ENCODE measurements at places on chromosomes 7 and 10.

DNA sequence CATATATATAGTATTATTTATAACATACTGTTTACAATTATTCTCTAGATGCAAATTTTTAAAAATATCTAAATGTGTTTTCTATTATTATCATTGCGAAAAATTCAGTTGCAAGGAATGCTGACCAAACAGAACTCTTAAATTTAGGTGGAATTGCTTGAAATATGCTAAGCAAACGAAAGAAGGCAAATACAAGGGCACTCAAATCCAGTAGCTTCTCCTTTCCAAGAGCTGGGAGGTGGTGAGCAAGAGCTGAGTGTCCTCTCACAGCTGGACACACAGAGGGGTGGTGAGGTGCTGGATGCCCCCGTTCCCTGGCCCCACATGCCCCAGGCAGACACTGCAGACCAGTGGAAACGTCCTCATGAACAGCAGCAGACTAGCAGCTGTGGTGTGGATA is 166.0 kb downstream of the TAX1BP1 start:
- no peak for DNase-seq

DNA sequence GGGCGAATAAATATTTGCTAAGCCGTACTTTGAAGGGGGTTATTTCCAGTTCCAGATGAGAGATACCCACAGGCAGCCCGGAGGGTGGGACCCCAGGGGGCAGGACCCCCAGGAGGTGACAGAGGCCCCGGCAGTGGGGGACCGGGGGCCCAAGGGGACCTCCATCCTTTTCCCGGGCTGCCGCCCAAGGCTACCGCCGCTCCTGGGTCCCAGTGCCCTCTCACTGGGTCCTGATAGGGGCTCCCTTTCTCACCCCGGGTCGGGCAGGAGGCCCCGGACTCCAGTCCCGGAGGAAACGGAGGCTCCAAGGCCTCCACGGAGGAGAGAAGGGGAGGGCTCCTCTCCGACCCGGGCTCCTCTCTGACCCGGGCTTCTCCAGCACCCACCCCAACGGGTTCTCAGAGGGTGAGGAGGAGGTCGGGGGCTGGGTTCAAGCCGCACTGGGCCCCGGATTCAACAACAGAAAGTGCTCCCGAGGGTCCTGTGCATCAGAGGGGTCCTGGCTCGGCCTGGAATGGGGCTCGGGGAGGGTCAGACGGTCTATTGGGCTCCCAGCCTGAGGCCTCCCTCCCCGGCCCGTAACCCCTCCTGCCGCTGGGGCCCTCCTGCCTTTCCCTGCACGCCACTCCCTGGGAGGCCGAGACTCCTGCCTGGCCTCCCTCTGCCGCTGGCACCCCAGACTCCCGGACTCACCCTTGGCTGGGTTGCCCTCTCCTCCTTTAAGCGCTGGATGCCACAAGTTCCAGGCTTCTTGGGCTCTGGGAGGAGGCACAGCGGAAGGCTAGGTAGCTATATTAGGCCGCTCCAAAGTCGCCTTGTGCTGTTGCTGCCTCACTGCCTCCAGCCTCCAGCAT is 62.5 kb downstream of the ZNF37A start:
- no peak for DNase-seq

DNA sequence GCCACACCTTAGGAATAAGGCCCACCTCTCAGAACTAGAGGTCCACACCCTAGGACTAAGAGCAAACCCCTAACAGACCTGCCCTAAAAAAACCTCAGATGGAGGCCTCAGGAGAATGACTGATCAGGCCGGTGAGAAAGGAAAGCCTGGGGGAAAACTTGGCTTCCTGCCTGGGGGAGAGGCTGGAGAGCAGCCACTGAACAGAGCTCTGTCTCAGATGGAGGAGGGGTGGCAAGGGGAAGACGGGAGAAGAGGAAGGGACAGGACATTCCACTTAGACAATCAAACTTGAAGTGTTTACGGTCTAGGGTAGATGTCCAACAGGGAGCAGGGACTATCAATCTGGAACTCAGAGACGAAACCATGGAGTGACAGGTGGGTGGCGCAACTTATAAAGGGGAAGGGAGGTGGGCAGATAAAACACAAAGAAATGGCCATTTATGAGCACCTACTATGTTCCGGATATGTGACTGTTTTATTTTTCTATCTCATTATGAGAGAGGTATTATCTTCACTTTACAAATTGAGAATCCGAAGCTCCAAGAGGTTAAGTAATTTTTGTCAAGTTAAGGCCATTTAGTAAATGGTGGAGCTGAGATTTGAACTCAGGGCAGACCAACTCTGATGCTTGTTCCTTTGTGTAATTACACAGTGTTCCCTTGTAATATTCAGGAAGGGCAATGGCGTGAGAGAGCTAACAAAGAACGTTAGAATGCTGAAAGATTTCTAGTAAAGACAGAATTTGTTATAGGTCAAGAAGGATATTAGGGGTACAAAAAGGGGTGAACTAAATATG is 82.6 kb downstream of the DNMBP start:
- DNase-seq = peak; percentile 63

GRCh38 chr7:143882604-143883078 is 19.3 kb downstream of the TCAF1 start:
- DNase-seq = peak; percentile 78

DNA sequence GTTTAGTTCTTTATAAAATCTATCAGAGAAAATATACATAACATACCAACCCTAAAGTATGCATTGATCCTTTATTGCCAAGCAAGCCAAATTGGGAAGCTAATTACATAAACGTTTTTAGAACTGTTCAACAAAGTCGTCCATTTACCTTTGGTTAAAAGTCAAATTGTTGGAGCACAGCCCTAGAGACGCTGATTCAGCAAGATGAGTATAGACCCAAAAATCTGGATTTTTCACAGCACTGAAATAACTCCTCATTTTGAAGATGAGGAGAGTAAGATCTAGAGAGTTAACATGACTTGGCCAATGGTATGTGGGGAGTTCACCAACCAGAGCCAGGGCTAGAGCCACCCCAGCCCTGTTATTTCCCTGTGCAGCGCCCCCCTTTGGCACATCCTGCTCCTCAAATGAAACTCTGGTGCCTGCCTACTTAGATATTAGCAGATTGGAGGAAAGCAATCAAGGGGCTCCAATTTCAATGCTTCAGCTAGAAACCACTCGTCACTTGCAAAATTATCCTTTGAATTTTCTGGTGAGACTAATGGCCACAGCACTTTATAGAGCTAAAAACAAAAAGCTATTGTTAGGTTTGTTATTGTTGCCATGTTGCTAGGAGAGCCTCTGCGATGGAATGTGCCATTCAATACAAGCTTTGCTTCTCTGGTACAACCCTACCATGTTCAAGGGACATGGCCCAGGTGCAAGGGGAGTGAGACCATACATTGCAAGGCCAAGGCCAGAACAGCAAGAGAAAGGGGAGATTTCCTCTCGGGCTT is 132.6 kb upstream of the ZEB1 start:
- no peak for DNase-seq

DNA sequence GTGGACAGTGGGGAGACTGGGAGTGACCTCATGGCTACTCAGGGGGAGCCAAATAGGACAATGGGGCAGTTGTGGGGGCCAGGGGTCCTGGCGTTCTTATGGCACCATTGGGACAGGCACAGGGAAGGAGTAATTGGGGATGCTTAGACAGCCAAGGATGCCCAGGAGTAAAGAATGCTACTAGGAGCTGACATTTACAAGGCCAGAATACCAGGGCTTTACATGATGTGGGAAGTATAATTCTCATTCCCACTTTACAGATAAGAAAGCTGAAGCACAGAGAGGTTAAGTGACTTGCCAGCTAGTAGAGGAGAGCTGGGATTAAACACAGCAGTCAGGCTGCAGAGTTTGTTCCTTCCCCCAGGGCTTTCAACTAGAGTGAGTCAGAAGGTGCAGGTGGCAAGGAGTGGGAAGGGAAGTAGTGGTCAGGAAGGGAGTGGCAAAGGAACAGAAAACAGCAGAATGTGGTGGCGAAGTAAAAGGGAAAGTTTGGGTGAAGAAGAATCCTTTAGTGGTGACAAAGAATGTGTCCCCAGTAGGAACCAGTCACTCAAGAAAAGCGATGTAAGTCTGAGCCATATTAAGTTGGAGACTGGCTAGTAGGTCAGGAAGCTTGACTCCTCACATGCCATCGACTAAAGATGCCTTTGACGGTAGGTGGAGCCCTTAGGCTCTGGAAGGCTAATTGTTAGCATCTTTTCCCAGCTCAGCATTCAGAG is 32.8 kb downstream of the CPVL start:
- no peak for DNase-seq

- no peak for DNase-seq
Observed at GRCh38 chr7:19181634-19182033, 36.4 kb upstream of the FERD3L start.

GRCh38 chr7:122833888-122834570 is 52.2 kb downstream of the CADPS2 start:
- no peak for DNase-seq

DNA sequence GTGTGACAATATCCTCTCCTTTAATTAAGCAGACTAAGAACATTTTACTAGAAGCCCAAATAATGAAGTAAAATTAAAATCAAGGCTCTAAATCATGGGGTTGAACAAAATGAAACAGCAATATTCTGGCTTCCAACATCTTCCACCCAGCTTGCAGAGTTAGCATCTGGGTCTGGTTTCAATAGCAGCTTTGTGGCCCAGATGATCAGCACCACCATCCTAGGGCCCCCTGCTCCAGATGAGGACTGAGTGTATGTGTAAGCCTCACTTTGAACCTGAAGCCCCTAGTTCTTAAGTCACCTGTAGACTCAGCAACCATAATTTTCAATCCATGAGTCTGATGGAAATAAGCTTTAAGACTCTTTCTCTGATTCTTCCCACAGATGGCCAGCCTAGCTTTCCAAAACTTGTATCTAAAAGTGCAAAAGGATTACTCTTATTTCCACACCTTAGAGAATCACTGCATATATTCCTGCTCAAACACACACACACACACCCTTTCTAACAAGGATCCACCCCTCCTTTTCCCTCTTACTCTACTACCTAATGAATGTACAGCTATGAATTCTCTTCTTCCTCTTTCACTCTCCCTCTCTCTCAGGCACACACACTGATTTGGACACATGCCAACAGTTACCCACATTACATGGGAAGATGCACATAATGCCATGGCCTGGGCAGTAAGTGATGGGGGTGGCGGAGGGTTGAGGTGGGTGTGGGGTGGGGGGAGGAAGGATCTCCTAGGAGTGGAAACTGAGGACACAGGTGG is 3.5 kb downstream of the DENND11 start:
- DNase-seq = no peak

DNA sequence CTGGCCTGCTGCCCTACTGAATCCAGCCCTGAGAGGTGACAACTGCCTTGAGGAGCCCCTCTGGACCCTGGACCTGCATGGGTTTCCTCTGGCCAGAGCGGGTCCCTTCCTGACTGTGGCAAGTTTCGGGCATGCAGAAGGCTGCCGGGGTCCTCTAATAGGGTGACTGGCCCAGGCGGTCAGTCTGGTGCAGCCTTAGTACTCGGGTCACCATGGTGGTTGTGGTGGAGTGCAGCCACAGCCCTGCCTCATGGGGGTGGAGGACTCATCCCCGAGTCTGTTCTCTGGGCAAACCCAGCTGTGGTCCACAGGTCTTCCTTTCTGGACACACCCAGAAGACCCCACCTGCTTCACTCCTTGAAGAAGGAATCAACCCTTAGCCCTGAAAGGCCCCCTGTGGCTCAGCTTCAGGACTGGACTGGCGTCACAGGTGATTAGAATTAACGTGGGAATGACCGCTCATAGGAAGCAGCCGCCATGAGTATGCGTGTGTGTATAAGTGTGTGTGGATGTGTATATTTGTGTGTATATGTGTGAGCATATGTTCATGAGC is 28.7 kb downstream of the RAMP3 start:
- no peak for DNase-seq

- no peak for DNase-seq
Observed at GRCh38 chr10:47165168-47165710, 134.8 kb upstream of the GDF10 start.

DNA sequence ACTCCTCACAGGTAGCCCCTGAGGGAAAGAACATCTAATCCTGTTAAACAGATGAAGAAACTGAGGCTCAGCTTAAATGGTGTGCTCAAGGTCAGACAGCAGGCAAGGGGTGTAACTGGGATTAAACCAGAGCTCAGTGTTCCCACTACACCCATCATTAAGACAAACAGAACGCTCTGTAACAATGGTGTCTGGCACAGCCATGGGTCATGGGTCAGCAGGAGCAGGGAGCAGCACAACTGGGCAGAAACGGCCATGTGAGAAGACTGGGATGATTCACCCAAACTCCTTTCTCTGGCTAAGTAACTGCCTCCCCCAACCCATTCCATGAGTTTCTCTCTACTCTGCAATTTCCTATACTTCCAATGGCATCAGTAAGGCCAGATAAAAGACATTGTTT is 85.5 kb upstream of the PDE1C start:
- no peak for DNase-seq

DNA sequence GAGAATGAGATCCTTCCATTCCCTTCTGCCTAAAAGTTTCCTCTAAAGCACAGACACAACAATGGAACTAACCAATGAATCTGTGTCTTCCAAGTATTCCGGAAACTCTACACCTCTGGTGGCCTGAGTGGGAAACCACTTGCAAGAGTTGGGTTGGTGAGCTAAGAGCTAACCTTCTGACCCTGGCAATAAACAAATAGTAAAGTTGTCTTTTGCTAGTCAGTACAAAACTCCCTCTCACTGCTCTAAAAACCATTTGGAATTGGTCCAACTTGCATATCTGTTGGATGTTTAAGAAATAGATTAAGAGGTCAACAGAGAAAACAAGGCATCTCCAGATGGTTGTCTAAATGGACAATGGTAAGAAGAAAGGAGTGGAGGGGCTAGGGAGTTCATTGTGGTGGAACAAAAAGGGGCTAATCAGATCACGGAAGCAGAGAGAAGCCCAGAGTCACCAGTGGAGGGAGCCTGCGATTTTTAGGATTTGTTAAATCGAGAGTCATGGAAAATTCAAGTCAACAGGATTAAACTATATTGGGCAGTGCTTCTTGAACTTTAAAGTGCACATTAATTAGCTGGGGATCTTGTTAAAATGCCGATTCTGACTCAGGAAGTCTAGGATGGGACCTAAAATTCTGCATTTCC is 192.3 kb downstream of the EVX1 start:
- DNase-seq = peak; percentile 11

DNA sequence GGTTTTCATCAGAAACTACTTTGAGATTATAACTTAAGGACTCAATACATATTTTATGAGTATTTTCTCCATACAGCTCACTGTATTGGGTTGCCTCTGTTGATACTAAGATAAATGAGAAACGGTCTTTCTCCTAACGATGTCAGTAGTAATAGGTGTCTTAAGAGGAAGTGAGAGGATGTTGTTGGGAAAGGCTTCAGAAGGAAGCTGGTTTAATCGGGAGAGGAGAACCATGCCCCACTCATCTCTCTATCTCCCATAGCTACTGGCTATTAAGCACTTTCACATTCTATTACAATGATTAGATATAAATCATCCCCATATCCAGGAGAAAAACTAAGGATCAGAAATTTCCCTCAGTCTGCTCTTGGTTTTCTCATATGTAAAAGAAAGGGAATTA is 2.0 kb downstream of the CLEC5A start:
- DNase-seq = no peak
